Caki2 (cell line): ENCODE measurements at places on chromosomes 5 and 9. TPM values are rescaled to one million over a fixed set of nuclear protein-coding genes. Genes with fewer than 3 reads are reported as not detected.

DNA sequence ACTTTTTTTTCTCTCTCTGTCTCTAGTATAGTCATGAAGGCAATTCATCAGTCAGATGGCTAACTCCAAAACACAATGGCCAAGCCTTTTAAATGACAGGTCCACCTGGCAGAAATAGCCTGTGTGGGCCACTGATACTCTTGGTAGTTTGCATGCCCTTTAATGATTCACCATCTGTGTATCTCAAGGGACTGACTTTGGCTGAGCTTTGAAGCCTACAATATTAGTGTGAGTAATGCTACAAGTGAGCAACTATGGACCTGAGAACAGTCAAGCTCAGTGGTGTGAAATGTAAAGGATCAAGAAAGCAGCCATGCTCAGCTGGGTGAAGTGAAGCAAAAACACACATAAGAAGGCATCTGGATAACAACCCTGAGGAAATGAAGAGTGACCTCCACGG, 506.9 kb downstream of the TLE1 start:
- peak; percentile 78 for DNase-seq

DNA sequence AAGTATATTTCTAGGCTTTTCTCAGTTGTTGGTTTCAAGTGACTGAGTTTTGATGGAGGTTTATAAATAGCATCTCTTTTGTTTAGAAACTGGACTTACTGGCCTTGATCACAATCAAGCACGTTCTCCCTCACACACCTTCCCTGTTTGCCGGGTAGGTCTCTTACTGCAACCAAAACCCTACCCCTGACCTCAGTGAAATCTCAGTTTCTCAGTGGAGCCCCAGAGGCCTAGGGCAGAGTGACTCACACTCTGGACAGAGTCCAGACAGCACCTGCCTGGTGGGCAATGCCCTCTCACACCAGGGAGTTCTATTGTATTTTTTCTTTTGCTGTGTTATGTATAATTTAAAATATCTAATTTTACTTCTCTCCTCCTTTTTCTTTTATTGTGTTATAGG, 48.4 kb upstream of the EPB41L4B start:
- no peak for DNase-seq

GRCh38 chr5:29054694-29055093, 2016.3 kb upstream of the CDH9 start:
- DNase-seq, result no peak

DNA sequence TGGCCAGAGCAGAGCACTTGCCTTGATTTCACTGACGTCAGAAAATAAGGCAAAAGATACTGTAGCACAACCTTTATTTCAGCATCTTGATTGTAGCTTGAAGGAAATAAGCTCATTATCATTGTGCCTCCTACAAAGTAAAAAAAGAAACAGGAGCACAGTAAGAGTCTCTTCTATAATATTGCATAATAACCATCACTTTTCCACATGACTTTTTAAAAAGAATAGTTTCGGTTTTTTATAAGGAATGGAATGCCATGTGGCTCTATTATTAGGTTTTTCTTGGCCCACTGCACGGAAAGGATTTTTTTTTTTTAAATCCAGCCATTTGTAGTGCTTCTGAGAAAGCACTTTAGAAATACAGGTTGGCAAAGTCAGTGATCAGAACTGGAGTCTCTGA, 655.3 kb downstream of the LRRC70 start:
- DNase-seq, result no peak

- DNase-seq, result no peak
These were observed 40.1 kb downstream of the IQGAP2 start for GRCh38 chr5:76443066-76443800.

GRCh38 chr5:140595538-140596300, 31.1 kb downstream of the SLC35A4 start:
- DNase-seq, result no peak

- no peak for DNase-seq
These were observed 12.1 kb downstream of the RHOBTB3 start for GRCh38 chr5:95743232-95743631.

GRCh38 chr5:69113851-69114250, 20.0 kb downstream of the SLC30A5 start:
- DNase-seq, result no peak

- no peak for DNase-seq
These were observed 167.9 kb upstream of the PAPPA start for GRCh38 chr9:115985657-115986056.

GRCh38 chr9:68637020-68637419, 68.0 kb upstream of the PIP5K1B start:
- no peak for DNase-seq

- DNase-seq, result peak; percentile 97
These were observed 168.5 kb downstream of the AUH start for GRCh38 chr9:91193087-91193657.

DNA sequence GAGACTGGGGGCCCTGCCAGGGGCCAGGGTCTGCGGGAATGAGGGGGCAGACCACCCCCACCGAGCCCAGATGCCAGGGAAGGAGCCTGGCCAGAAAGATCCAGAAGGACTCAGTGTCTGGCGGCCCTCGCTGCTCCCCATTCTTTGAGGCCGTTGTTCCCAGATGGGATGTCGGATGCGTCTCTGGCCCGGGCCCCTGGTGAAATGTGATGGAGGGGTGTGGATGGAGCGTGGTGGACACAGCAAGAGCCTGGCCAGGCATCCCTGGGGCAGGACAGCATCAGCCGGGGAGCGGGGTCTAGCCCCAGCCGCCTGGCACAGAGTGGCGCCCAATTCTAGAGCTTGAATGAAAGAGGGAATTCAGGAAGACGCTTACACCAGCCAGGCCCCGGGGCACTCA, 46.2 kb upstream of the NKD2 start:
- DNase-seq, result no peak

GRCh38 chr5:141758310-141758998, 76.4 kb upstream of the ARAP3 start:
- DNase-seq, result no peak

GRCh38 chr9:21252721-21253547, 13.1 kb upstream of the IFNA14 start:
- DNase-seq, result peak; percentile 19

DNA sequence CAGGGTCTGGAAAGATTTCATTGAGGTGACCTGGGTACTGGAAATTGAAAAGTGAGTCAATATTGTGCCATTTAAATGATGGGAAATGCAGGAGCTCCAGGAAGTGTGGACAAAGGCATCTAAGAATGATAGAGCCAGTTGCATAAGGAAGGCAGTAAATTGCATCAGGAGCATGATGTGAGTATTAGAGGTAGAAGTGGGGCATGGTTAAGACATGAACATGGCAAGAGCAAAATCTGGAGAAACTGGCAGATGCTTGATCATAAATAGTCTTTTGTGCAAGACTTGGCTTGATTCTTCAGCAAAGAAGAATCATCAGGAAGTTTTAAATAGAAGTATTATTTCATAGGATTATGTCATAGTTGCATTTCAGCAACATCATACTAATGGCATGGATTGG, 157.4 kb upstream of the PUM3 start:
- DNase-seq, result no peak

Gene SPTLC1
- total RNA-seq, result 53.2 and 56.1 TPM in 2 replicates

Gene CDX1
- total RNA-seq, result not detected in 2 replicates

Gene TXNDC8
- not detected in 2 replicates for total RNA-seq

Gene PCDHGA8
- not detected in 2 replicates for total RNA-seq

Gene AMBP
- 16.7 and 19.8 TPM in 2 replicates for total RNA-seq

Gene POU5F2
- total RNA-seq, result not detected in 2 replicates

Gene PLPP7
- 1.7 TPM in 1 of 2 replicates, not detected in the other for total RNA-seq

Gene BARHL1
- total RNA-seq, result not detected in 2 replicates

Gene ZSWIM6
- total RNA-seq, result 1.8 TPM in 2 replicates

Gene ARHGAP26
- total RNA-seq, result 32.4 and 38.3 TPM in 2 replicates

Gene TTC39B
- total RNA-seq, result 0.81 and 8.0 TPM in 2 replicates
